ENCODE measurements at places on chromosomes 6 and 20.

DNA sequence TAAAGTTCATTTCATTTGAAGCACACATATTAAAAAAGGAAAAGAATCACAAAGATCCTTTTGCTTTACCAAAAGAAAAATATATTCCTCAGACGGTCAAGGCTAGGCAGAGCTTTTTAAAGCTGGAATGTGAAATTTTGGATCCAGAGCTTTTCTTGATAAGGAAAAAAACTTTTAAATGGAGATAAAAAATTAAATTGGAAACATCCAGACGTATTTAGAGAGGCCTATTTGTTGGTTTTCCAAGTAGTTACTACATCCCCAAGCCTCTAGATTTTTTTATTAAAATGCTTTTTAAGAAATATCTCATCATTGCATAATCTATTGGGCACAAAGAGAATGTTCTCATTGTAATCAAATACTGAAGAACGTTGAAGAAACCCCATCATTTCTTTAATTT, 385.7 kb upstream of the CITED2 start:
- DNase-seq = no peak

- no peak for DNase-seq
Observed at GRCh38 chr20:20967564-20968184, 138.5 kb downstream of the LINC00237 start.

DNA sequence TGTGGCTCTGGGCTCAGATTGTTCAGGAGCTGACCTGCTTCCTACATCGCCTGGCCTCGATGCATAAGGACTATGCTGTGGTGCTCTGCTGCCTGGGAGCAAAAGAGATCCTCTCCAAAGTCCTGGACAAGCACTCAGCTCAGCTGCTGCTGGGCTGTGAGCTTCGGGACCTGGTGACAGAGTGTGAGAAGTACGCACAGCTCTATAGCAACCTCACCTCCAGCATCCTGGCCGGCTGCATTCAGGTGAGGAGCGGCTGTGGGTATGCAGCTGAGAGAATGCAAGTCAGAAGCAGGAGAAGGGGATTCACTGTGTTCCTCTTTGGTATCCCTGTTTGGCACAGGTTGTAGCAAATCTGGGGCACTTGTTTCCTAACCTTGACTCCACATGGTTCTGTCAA, 17.9 kb downstream of the CUL9 start:
- no peak for DNase-seq

DNA sequence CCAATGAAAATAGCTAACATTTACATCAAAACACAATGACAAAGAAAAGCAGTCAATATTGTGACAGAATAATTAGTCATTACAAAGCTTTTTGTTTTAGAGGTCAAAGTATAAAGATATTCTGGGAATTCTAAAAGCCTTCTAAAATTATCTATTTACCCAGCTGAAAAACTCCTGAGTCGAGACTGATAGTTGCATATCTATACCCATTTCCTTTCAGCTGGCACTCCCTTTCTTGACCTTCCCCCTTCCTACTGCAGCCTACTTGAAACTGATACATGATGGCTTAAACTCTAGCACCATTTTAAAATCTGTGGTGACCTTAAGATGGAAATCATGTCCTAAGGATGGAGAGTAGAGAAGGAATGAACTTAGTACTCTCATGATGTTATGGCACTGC, 38.6 kb downstream of the LMBRD1 start:
- no peak for DNase-seq

- DNase-seq = peak; percentile 48
Observed at GRCh38 chr6:26044140-26045064, 42.8 kb upstream of the HFE start.

GRCh38 chr6:115717472-115717871, 343.2 kb downstream of the FRK start:
- no peak for DNase-seq

GRCh38 chr20:9949563-9949962, 85.2 kb upstream of the ANKEF1 start:
- no peak for DNase-seq

- no peak for DNase-seq
Observed at GRCh38 chr6:95519228-95520037, 57.9 kb upstream of the MANEA start.

GRCh38 chr6:73234733-73235132, 9.4 kb upstream of the KHDC1L start:
- no peak for DNase-seq

- DNase-seq = no peak
Observed at GRCh38 chr6:119090256-119090655, 11.8 kb upstream of the FAM184A start.

- no peak for DNase-seq
Observed at GRCh38 chr6:111688331-111688730, 82.7 kb upstream of the TRAF3IP2 start.

DNA sequence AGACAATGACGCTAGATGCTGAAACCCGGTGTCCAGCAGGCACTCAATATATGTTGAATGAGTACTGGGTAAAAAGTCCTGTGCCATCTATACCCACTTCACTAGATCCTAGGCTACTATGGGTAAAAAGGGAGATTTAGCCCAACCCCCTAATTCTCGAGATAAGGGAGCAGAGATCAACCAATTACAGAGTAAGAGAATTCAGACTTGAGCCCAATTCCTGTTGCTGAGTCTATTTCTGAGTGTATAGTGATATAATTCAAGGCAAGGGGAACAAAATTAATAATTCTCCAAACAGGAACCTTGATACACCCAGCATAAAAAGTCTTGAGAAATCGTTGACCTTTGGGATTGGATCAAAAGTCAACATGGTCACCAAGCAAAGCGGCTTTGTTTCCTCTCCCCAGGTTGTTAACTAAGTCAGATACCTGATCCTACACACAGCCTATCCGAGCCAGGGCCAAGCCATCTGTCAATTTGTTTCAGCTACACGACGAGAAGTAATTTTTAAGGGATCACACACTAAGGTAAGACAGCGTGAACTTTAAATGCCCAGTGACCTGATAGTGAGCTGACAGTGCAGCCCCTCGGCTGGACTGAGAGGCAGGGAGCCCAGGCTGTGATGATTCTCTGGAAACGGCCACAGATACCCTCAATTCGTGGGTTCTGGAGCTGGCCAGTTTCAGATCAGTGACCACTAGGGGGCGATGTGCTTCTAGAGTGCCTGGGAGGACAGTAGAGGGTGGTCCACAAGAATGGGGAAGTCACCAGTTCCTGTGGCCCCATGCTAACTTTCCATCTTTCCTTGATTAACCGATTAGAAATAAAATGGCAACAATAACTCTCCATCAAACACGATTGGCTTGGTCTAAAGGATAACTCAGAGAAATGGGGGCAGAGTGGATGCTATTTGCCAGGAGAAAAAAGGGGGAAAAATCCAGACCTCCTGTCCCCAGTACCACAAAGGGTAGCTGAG, 46.2 kb downstream of the SLC22A23 start:
- peak; percentile 60 for DNase-seq

- no peak for DNase-seq
Observed at GRCh38 chr20:24736844-24737211, 212.2 kb upstream of the CST7 start.

DNA sequence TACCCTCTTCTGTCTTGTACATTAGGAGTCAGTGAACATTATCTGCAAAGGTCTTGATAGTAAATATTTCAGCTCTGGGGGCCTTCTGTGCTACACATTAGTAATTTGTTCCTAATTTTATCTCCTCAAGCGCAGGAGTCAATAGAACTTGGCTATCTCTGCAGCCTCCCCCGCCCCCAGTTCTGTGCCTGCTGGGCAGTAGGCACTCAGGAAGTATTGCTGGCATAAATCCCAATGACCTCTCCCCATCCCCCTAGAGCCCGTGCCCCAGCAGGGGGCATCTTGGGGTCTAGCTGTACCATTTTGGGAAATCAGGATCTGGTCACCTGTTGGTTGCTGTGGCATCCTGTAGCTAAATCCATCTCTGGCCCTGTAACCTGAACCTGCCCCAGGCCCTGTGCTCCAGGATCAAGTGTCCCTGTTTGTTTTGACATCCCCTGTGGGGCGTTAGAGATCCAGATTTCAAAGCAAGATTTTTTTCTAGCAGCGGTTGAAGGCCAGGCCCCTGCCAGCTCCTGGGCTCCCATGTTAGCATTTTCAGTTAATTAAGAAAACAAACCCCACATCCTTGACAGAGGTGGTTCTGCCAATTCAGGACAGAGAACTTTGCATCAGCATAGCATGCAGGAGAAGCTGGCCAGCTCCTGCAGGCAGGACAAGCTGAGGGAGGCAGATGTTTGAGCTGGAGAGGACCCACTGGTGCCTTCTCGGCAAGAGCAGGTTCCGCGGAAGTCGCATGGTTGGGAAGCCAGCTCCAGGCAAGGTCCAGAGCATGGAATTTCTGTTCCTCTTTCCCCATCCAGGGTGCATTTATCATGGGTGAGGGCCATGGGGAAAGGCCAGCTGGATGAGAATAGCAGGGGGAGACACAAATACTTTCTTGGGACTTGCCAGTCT, 32.1 kb downstream of the DAAM2 start:
- DNase-seq = no peak

DNA sequence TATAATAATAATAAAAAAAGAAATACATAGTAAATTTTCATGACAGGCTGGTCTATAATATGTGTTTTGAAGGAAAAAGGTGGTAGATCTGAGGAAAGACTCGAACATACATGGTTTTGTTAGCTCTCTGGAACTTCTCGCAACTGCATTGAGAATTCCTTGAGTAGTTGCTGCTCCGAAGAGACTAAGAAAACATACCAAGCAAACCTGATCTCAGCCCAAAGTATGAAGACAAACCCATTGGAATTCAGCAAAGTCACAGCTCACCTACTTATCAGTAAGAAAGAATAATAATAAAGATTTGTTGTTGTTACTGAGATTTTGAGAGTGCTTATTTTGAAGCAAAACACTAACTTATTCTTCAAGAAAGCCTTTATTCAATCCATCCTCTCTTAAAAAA, 1107.1 kb upstream of the EYS start:
- DNase-seq = no peak

DNA sequence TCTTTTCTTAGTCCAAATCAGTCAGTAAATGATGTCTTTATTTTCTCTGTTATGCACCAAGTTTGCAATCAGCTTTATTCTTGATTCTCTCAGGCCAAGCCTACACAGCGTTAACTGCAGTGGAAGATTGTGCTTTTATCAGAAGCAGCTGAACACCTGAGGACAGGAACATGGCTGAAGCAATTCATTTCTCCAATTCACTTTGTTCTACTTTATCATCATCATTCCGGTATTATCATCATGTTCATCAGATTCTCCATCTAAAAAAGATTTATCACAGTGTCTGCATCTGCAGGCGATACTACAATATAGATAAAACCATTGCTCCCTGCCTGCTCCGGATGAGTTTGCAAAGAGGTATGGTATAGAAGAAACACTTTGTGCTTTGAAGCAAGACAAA, 68.1 kb upstream of the STMND1 start:
- DNase-seq = no peak

GRCh38 chr20:48051794-48052474, 266.7 kb upstream of the SULF2 start:
- no peak for DNase-seq

GRCh38 chr20:38272398-38272797, 11.9 kb upstream of the KIAA1755 start:
- no peak for DNase-seq

DNA sequence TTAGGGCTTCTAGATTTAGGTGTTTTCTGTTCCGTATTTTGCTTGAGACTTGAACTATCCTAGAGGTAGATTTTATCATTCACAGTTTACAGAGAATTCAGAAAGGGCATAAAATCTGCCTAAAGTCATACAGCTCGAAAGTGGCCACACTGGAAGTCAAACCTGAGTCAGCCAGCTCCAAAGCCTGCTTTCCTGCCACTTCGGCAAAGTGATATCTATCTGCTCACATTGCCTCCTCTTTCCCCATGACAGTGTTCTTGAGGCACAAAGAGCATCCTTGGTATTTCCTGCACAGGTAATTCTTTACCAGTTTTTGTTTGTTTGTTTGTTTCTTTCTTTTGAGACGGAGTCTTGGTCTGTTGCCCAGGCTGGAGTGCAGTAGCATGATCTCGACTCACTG, 19.4 kb upstream of the SCUBE3 start:
- no peak for DNase-seq

All from CD4-positive, alpha-beta T cell treated with Interleukin-12 subunit alpha and Interleukin-12 subunit beta, for 1 hour (primary cell).